ENCODE measurements at places on chromosomes 7 and 10. TPM values are rescaled to one million over a fixed set of nuclear protein-coding genes. Genes with fewer than 3 reads are reported as not detected.

MBL2 gene
- total RNA-seq: 1.2 TPM

SCRN1 gene
- 42.1 TPM for total RNA-seq

TRIM50 gene
- total RNA-seq: 0.48 TPM

ENTPD1 gene
- 141 TPM for total RNA-seq

SPACDR gene
- not detected for total RNA-seq

TMEM213 gene
- total RNA-seq: 4.6 TPM

ICA1 gene
- 4.3 TPM for total RNA-seq

- DNase-seq: no peak
Observed at GRCh38 chr10:123552760-123553554, 113.2 kb upstream of the GPR26 start.

DNA sequence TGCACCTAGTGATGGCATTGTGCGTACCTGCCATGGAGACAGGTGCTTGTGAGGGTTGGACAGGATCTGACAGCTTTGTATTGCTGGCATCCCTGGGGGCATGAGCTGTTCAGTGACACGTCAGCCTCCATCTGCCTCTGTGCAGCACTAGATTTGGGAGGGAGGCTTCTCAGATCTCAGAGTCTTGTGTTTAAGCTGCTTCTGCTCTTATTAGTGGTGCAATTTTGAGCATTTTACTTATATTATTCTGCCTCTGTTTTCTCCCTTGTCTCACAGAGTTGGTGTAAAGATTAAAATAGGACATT lies 5.1 kb downstream of the ARHGAP22 start:
- no peak for DNase-seq

- no peak for DNase-seq
Observed at GRCh38 chr7:42753367-42753766, 158.5 kb downstream of the C7orf25 start.

- DNase-seq: peak; percentile 46
Observed at GRCh38 chr10:4514445-4515108, 311.4 kb upstream of the AKR1E2 start.

DNA sequence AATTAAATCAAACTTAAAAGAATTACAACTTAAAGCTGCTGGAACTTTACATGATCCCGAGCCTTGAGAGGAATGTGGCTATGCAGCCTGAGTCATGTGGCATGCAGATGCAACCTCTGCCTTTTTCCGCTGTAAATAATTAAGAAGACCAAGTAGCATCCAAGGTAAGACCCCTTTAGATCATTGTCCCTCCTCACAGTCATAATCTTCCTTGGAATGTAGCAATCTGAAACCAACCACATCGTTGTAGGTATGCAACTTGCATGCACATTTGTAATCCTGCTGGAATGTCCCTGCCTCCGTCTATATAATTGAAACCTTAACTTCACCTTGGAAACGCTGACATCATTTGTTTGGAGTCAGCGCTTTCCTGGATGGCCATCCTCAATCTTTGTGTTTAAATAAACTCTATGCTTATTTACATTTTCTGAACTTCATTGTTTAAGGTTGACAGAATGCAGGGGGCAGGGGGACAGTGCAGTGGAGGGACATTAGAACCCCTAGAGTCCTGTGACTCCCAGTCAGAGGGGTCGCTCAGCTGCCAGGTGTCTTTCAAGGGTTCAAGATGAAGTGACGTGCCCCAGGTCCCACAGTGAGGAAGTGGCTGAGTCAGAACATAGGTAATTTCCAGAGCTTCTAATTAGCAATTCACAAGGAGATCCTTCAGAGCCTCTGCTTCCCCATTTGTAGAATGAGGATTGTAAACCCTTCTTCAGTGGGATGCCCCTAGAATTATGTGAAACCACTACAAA lies 110.7 kb downstream of the RALA start:
- DNase-seq: no peak

DNA sequence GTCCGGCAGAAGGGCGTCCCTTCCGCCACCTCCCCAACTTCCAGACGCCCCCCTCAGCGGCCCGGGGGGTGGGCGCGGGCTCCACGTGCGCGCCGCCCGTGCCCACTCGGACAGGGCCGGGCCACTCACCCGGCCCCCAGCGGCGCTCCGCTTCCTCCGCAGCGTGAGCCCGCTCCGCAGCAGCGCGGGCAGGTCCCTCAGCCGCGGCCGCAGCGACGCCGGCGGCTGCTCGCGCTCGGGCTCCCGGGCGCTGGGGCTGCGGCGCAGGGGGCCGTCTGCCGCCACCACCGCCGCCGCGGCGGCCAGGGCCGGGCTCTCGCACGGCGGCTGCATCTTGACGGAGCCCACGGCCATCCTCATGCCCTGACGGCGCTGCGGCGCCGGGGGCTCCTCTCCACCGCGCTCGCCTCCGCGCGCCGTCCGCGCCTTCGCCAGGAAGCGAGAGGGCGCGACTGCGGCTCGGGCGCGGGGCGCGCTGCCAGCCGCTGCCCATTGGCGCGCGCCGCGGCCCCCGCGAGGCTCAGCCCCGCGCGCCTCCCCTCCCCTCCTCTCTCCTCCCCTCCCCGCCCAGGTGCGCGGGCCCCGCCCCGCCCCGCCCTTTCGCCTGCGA lies at the start of gene RAPGEF5:
RAPGEF5 (minus strand) TSS at position 454 of the 610 bp plus-strand sequence; CDS start at position 360, 94 bp downstream.
- peak; percentile 22 for DNase-seq

GRCh38 chr7:152054367-152055230 lies 29.1 kb downstream of the GALNT11 start:
- peak; percentile 53 for DNase-seq

DNA sequence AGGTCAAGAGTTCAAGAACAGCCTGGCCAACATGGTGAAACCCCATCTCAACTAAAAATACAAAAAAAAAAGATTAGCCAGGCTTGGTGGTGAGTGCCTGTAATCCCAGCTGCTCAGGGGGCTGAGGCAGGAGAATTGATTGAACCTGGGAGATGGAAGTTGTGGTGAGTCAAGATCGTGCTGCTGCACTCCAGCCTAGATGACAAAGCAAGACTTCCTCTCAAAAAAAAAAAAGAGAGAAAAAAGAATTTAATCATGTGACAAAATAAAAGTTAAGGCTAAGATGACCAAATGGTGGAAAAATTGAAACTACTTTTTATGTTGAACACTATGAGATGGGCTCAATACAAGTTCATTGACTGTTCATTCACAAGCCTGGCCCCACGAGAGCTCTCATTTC lies 141.1 kb upstream of the WDR11 start:
- no peak for DNase-seq

DNA sequence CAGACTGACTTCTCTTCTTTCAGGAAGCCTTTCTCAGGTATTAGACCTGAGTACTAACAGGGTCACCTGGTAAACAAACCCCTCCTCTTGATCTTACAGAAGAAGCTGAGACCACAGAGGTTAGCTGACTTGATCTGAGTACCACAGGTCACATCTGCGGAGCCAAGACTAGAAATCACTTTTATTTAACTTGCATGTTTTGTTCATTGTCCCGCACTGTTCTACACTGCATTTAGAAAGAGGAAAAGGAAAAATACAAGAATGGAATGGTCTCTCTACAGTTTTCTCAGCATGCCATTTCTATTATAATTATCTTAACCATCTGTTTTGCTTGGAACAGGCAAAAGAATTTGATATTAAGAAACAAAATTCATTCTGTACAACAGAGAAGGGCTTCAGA lies 245.6 kb upstream of the ETV1 start:
- no peak for DNase-seq

- no peak for DNase-seq
Observed at GRCh38 chr10:102540023-102540422, 36.3 kb downstream of the SUFU start.

DNA sequence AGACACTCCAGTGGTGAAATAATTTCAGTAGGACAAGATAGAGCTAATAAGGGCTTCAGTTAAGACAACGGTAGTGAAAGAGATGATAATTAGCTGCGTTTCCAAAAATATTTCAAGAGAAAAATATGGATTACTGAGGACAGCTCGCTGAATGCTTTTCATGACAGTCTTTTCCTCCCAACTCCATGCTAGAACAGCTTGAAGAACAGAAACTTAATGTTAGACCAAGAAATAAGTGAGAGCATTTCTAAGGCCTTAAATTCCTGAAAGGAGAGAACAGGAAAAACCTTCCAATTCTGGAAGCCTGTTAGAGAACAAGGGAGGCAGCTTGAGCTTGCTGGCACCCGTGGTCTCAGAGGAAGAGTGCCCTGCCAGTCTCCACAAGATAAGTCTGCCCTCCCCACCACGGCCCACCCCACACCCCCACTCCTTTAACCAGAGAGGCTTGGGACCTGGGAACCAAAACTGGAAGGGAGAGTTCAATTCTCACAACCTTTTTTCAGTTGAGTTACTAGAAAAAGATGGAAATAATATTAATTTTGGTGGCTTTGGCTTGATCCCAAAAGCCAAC lies 1148.0 kb upstream of the CELF2 start:
- peak; percentile 9 for DNase-seq

DNA sequence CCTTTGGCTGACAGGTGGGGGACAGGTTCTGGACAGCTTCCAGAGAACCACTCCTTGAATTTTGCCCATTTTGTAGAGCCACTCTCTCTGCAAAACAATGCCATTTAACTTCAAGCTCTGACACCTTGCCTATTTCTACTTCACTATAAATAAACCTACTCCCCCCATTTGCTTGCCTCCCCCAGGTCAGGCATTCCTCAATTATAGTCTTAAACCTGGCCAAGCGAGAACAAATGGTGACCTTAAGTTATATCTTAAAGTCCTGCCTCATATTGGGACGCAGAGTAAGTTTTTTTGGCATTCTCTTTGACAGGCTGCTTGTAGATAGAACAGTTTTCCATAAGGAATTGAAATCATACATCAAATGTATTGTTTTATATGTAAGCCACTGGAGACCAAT lies 706.9 kb downstream of the LRMDA start:
- no peak for DNase-seq

DNA sequence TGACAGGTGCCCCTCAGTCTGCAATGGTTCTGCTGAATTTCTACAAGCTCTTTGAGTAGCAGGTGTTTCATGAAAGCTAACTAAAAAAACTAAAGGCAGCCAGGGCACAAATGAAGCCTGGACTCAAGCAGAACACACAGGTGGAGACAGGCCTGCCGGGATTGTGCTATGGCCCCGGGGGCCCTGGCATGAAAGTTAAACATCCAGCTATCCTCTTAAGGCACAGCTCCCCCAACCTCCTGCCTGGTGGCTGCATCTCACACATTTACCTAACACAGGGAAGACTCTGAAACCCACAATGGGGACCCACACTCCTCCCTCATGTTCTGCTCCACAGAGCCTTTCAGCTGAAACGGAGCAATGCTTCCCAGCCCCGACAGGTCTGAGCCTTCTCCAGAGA lies 76.3 kb upstream of the CAMK2B start:
- no peak for DNase-seq

DNA sequence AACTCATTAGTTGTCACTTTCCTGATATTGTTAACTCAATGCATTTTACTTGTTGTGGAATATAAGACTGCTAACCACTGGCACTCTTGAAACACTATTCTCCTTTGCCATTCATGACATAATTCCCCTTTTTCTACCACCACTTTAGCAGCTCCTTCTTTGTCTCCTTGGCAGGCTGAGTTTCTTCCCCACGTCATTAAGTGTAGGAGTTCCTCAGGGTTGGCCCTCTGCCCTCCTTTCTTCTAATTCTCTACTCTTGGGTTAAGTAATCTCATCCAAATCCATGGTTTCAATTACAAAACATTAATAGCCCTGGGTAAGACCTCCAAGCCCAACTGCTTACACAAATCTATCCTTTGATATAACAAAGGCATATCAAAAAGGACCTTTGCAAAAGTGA lies 175.1 kb downstream of the HGF start:
- DNase-seq: no peak

GRCh38 chr10:43666552-43666951 lies 17.9 kb upstream of the ZNF32 start:
- DNase-seq: no peak

DNA sequence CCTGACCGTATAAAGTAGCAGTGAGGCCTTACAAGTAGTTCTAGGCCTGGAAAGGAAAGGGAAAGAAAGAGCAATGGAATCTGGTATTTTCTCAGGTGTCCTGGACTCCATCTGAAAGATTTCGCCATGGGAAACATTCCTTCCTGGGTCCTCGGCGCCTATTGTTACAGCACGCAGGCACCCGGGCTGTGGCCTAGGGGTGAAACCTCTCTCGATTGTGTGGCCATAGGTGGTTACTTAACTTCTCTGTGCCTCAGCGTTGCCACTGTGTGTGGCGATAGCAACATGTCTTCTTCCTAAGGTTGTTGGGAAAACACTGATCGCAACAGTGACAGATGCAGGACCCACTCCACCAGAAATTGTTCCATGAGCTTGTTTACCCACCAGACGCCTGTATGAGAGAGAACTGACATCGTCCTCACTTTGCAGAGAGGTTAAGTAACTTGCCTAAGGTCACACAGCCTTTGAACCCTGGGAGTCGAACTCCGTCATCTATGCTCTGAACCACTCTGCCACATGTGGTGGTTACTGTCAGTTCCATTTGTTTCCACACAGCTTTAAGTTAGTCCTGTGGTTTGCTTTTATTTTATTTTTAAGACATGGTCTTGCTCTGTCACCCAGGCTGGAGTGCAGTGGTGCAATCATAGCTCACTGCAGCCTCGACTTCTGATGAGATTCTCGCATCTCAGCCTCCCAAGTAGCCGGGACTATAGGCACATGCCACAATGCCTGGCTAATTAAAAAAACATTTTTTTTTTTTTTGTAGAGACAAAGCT lies 73.4 kb downstream of the LHPP start:
- no peak for DNase-seq

GRCh38 chr7:26192485-26193087 lies 8.0 kb downstream of the HNRNPA2B1 start:
- DNase-seq: no peak

DNA sequence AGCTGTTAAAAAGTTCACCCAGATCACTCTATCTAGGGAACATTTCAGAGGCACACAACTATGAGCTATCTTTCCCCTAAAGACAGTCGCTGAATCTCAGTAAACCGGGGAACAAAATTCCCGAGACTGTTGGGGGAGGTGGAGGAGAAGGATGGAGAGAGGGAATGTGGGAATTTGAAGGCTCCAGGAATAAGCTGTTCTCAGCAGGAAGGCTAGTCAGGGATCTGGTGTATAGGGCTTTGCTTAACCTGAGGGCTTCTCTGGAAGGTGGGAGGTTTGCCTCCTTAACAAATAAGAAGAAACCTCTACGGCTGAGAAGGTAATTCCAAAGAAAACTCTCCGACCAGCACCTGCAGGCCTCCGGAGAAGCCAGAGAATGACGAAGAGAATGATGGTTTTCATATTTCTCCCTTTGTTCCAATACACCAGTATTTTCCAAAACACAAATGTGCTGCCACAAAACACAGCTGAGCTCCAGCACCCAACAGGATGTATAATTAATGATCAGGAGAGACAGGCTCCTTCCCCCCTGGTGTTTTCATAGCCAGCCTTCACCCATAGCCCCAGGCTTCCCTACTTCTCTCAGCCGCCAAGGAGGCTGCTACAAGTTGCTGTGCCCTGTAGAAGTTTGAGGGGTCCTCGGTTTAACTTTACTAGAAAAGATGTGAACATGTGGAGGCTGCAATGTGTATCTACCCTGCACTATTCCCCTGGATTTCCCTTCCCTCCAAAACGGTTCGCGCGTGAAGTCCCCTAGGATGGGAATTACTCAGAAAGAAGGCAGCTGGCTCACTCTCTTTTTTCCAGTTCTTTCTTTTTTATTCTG lies 2.0 kb downstream of the KCNMA1 start:
- no peak for DNase-seq

DNA sequence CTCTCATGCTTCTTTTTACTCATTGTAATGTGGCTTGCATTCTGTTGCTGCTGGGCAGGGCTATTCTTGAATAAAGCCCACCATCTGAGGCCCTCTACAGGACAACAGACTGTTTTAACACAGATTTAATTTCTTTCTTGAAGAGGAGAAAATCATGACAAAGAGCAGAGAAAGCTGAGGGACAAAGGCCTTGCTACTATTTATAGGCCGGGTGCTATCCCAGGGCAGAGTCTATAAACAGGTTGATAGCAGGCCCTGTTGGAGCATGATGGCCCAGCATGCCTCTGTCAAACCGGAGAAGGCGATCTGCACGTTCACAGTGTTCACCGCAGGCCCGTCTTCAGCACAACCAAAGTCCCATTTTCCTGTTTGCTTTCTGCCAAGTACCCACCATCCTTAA lies 3.0 kb downstream of the VIPR2 start:
- no peak for DNase-seq
